ENCODE measurements at places on chromosomes 12 and 14.

- DNase-seq = no peak
These were observed 6.7 kb upstream of the DAAM1 start for GRCh38 chr14:59181791-59182190.

GRCh38 chr12:69511469-69512267 lies 41.5 kb downstream of the FRS2 start:
- DNase-seq = no peak

GRCh38 chr14:65943150-65943549 lies 530.6 kb downstream of the FUT8 start:
- no peak for DNase-seq

DNA sequence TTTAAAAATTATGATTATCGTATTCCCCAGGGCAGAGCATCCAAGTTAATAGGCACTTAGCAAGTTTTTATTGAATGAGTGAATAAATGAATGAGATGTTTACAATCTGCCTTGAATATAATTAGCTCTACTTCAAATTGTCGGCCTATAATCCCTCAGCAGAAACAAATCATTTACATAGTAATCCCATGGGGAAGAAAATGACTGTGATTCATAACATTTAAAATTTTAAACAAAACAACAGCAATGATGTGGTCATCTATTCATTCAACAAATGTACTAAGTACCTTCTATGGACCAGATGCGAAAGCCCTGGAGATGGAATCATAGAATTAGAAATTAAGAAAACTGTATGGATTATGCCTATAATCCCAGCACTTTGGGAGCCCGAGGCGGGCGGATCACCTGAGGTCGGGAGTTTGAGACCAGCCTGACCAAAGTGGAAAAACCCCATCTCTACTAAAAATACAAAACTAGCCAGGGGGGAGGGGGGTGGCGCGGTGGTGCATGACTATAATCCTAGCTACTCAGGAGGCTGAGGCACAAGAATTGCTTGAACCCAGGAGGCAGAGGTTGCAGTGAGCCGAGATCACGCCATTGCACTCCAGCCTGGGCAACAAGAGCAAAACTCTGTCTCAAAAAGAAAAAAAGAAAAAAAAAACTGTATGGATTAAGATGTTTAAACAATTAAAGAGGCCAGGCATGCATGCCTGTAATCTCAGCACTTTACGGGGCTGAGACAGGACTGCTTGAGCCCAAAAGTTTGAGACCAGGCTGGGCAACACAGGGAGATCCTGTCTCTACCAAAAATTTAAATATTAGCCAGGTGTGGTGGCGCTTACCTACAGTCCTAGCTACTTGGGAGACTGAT lies 17.7 kb upstream of the MDM2 start:
- no peak for DNase-seq

GRCh38 chr14:89956661-89957009 lies 908 bp downstream of the TDP1 start:
- DNase-seq = no peak

- DNase-seq = no peak
These were observed 29.6 kb upstream of the KCNK10 start for GRCh38 chr14:88352698-88353097.

GRCh38 chr12:111181143-111181726 lies 187.7 kb downstream of the PHETA1 start:
- DNase-seq = no peak

DNA sequence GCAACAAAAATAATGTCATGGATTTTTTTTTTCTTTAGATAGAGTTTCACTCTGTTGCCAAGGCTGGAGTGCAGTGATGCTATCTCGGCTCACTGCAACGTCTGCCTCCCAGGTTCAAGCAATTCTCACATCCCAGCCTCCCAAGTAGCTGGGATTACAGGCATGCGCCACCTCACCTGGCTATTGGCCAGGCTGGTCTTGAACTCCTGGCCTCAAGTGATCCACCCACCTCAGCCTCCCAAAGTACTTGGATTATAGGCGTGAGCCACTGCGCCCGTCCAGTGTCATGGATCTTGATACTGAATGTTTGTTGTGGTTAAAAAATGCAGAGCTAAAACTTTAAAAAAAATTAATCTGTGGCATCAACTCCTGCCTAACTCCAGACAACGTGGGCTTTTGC lies 107.8 kb upstream of the PTPRB start:
- no peak for DNase-seq

GRCh38 chr12:52587563-52587962 lies 13.7 kb downstream of the KRT72 start:
- no peak for DNase-seq

DNA sequence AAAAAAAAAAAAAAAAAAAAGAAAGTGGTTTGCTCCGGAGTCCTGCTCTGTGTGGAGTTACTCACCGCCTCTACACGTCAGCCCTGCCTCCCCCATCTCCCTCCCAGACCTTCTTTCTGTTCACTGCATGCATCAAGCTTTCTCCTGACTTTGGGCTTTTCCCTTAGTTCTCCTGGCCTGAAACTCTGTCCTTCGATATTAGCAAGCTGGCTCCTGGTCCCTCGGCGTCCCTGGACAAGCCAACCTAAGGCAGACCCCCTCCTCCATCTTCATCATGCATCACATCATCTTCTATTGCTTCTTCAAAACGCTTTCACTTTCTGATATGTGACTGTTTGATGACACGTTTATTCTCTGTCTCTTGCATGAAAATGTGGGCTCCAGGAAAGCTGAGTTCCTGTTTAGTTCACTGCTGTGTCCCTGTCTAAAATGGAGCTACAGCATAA lies 40.6 kb downstream of the SLC15A4 start:
- DNase-seq = no peak

DNA sequence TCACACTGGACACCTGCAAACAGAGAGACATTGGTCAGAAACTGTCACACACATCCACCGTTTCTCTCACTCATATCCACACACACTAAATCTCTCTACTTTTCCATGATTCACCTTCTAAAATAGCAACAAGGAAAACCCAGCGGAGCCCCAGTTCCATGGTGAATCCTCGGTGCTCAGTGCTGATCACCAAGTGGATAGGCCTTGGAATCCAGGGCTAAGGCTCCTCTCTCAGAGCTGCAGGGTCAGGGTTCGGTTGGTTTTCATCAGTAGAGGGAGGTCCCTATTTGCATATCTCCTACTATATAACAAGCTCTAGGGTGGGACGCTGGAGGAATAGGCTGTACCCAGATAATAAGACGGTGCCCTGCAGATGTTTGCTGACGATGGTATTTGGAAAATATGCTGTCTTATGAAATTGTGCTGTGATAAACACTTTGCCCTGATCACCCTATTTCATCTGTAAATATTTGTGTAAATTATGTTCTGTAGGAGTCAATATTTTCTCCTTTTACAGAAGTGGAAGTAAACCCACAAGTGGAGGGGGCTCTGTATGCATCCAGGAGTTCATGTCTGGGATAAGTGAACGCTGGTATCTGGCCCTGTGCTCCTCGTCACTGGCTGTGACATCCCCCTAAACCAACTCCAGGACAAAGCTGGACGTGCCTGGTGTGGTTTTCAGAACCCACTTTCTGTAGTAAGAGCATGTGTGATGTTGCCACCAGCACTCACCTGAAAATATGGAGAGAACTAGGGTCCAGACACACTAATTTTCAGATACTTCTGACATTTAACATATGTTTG lies 709.2 kb downstream of the TMEM121 start:
- no peak for DNase-seq

GRCh38 chr14:99736603-99737371 lies 52.7 kb downstream of the CYP46A1 start:
- no peak for DNase-seq

DNA sequence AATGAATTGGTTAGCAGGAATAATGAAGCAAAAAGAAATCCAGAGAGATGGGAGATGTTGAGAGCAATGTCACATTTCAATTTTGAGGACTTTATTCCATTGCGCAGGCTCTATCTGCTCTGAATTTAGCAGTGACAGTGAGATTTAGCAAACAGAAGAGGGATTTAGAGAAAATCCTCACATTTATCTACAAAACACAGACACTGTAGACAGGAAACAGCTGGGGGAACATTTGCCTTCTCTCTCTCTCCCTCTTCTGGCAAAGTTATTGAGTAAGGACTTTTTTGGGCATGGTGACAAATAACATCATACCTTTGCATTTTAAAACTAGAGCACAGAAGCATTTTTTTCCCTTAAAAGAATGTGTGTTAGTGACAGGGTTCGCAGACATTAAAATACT lies at the start of gene IGF1:
Gene IGF1, minus strand, starts transcription at position 158 of the 400 bp plus-strand sequence. CDS start 182 bp downstream, outside the sequence.
- no peak for DNase-seq

- DNase-seq = no peak
These were observed 278.4 kb upstream of the ATXN7L3B start for GRCh38 chr12:74259199-74259598.

- DNase-seq = no peak
These were observed 266.0 kb downstream of the KSR2 start for GRCh38 chr12:117702741-117703140.

All from anterior cingulate cortex (tissue), 58 donors.